ENCODE measurements at places on chromosomes 3 and 15.

DNA sequence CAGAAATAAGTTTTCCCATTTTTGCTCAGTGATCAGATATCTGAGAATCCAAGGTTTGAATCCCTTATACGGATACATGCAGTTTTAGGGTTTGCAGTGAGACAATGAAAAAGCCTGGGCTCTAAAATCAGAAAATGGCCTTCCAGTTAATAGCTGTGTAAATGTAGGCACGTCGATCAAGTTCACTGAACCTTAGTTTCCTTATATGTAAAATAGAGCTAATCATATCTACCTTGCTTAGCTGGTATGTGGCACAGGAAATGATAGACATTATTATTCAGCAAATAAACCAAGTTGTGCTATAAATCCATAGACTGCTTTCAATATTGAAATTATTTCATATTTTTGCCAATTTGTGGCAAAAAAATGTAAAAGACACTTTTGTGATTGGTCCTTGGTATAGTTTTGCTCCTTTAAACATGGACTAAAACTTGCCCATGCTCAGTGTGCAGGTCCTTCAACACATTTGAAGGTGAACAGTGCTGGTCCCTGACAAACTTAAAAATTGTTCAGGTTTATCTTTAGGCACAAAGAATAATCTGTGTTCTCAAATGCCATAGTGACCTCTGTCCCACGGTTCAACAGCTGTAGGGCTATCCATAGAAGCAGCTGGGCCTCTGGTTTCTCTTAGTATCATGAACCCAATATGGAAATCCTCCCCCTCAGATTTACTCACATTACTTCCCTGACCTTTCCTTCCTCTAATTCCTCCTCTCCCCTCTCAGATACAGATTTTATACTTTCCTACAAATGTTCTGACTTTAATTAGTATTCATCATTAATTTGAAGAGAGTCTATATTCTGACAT, 51.0 kb downstream of the CCDC54 start:
- no peak for DNase-seq

DNA sequence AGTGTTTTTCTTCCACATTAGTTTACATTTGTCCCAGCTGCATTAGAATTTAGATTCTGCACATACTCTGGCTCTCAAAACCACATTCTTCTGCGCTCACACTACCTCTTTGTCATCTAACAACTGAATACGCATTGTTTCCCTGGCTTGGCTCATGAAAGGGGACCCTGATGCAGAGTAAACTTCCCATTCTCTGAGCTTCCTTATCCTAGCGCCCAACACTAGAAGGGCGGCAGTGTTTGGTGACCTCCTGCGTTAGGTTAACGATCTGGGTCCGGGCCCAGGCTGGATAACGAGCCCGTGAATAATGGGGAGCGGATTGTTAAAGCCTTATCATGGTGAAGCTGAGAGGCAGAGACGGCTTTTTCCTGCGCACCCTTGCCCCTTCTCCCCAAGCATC, 63.9 kb downstream of the ETV5 start:
- DNase-seq: no peak

- DNase-seq: no peak
Measured at GRCh38 chr3:187024536-187025226, 94.4 kb downstream of the ST6GAL1 start.

- DNase-seq: no peak
Measured at GRCh38 chr15:31344266-31344665, 17.6 kb downstream of the KLF13 start.

Data from adrenal gland (tissue), 19 donors.